OCI-M1 (cell line): ENCODE measurements at places on chromosomes 16 and 17.
A peak's percentile ranks its signal among the peaks of the same experiment; 100 is the strongest.

GRCh38 chr17:33914125-33914524, 341.0 kb upstream of the CCL2 start:
- peak; percentile 28 for DNase-seq

- no peak for DNase-seq
These were observed 7.9 kb downstream of the RMI2 start for GRCh38 chr16:11353158-11353557.

DNA sequence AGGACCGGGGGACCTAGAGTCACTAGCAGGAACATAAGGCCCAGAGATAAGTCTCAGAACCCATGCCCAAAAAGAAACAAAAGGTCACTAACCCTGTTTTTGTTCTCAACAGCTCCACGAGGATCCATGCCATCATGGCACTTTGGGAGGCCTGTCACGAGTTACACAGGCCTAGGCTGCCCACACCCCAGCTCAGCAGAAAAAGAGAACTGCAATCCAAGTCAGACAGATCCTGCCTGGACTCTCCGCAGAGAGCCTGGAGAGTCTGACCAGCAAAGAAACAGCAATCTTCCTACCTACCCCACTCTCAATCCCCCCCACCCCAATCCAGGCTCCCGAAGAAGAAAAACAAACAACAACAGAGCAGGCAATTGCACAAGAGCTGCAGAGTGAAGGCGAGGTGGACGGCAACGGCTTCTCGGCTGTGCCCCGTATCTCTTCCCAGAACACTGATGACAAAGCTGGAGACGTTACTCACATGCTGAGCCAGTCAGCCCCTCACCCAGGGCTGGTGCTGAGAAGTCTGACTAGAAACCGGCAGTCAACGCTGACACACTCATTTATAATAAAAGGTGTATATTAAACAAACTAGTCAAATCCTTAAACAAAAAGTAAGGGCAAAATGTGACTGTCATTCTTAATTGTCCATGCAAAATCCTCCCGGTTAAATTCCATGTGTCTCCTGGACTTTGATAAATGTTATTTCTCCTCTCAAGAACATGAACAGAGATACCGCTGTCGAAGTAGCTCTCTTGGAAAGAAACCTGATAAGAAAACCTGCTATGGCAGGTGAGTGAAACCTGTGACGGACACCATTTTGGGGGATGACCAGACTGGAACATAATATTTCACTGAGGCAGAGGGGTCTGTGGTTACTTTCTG, 89.3 kb downstream of the SMG6 start:
- peak; percentile 83 for DNase-seq

DNA sequence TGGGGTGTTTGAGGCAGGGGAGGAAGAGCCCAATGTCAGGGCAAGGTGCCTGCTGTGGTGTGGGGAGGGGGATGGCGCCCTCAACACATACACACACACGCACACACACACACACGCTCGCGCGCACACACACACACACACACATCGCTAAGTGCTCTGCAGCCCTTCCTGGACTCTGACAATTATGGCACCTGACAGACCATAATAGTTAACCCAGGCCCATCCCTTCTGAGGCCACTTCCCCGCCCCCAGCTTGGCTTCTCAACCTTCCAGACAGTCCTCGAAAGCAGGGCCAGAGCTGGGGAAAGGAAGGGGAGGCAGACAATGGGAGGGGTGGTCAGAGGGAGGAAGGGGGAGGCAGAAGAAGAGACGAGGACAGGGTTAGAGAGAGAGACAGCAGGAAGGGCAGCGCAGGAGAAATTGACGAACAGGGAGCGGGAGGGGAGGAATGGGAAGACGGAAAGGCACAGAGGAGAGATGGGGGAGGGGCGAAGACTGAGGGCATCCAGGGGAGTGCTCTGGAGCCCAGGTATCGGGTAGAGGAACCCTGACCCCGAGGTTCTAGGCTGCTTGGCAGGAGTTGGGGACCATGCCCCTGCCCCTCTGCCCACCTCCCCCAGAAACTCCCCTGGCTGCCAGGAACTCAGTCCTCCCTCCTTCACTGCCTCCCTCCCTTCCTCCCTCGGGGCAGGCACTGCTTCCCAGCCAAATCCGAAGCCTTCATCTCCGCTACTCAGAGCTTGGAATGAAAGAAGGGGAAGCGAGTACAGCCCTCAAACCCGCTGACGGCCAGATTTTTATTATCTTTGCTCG, 4.0 kb downstream of the SRCIN1 start:
- no peak for DNase-seq

DNA sequence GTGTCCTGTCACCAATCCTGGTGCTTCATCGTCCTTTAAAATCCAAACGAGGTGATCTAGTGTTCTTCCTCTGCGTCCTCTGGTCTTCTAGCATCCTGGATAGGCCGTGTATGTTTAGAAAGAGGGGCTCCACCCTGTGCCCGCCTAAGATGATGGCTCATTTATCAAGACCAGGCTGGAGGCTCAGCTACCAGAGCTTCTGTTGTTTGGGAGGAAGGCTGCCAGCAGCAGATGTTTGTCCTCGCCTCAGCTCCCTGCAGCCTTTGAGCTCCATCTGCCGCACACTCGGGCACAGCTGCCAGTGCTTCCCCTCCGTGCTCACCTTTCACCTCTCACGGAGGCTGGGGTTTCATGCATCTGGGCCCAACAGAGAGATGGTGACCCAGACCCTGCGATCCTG, 954.7 kb upstream of the RBFOX1 start:
- DNase-seq: no peak

DNA sequence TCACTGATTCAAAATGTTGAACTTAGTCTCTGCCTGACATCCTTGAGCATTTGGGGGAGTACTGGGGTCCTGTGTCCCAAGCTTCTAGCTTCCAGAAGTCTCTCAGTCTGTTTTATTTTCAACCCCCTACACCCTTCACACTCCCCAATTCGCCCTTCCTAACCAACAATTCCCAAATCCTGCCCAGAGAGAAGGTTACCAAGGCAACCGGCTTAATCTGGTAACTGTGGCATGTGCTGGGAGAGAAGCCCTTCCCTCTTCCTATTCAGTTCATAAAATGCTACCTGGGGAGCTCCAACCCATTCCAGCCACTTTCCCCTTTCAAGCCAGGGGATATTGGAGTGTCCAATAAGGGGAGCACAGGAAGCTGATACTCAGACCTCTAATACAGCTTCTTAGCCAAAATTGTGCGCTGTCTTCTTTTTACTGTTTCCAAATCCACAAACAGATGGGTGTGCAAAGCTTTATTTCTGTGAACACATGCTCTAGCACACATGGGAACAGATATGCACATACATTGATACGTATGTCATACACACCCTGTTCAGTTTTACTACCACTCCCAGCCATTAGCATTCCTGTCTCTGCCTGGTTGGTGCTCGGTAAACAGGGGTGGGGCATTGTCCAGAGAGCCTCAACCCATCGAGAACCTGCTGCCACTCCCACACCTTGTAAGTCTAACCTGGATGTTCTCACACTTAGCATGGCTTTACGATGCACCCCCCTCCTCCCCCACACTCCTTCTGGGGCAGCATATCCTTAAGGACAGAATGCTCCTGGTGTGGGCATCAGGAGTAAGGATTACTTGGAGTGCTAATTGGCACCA, 1.1 kb upstream of the RAPGEFL1 start:
- DNase-seq: no peak

DNA sequence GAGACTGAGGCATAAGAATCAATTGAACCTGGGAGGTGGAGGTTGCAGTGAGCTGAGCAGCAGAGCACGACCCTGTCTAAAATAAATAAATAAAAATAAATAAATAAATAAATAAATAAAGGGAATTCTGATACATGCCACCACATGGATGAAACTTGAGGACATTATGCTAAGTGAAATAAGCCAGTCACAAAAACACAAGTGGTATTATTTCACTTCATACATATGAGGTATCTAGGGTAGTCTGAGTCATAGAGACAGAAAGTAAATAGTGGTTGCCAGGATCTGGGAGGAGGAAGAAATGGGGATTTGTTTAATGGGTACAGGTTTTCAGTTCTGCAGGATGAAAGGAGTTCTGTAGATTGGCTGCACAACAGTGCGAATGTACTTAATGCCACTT, 16.3 kb downstream of the PIPOX start:
- no peak for DNase-seq

DNA sequence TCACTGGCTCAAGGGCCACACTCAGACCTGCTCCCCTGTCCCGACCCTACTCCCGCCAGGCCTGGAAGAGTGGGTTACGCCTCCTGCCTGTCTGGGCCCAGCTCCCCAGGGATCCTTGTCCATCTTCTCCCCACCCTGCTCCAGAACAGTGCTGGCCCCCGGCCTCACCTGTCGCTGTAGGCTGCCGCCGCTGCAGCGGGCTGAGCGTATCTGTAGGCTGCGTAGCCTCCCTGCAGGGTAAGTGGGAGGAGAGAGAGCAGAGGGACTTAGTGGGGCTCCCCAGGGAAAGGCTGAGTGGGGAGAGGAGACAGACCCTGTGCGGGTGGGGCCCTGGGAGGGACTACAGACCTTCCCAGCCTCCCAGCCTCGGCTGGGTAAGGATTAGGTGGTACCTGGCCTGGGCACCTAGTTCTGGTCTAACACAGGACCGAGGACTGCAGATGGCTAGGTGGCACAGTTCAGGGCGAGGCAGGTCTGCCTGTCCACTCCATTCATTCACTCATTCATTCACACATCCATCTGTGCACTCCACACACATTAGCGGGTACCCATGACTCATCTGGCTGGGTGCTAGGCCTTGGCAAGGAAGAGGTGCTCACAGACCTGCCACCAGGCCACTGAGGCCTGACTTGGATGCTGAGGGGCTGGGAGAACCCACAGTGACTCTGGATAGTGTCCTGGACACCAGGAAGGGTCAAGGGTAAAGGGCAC, 20.9 kb downstream of the ENGASE start:
- no peak for DNase-seq

DNA sequence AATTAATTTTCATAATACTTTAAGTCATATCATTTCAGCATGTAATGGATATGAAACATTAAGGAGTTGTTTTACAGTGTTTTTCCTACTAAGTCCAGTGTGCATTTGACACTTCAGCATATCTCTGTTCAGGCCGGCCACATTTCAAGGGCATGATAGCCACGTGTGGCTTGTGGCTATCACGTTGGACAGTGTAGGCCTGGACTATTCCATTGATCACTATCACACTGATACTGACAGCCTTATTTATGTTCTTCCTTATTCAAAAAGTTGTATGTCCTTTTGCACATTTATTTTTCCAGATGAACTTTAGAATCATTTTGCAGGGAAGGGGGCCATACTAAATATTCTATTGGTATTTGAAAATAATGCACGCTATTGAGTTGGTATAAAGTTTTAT, 39.0 kb downstream of the AKAP1 start:
- DNase-seq: peak; percentile 66

GRCh38 chr17:78675836-78676235, 98.6 kb upstream of the DNAH17 start:
- no peak for DNase-seq

DNA sequence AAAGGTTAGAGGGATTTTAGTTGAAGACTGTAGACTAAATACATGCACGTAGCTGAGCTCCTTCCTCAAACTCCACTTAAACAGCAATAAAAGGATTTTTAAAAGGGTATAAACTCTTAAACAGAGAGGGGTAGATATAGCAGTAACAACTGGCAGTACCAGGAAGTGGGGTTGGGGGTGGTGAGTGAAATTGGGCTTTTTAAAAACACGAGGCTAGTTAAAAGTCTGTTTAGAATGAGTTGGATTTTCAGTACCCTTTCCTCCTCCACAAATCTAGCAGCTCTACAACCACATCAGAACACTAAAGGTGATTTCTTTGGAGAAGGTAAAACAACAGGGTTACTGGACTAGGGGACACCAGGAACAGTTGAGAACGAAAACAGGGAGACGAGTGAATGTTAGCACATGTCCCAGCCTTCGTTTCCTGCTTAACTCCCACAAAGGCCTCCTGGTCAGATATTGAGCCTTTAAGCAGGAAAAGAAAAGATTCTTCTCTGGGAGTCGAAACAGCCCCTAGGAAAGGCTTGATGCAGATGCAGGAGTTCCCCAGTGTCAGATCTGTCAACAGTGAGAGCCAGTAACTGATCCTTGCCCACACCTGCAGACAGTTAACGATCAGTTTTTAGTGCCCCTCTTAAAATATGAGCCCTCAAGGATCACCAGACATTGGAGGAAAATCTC, 13.8 kb downstream of the NETO2 start:
- no peak for DNase-seq

GRCh38 chr17:73301369-73301768, 10.4 kb downstream of the CDC42EP4 start:
- no peak for DNase-seq

DNA sequence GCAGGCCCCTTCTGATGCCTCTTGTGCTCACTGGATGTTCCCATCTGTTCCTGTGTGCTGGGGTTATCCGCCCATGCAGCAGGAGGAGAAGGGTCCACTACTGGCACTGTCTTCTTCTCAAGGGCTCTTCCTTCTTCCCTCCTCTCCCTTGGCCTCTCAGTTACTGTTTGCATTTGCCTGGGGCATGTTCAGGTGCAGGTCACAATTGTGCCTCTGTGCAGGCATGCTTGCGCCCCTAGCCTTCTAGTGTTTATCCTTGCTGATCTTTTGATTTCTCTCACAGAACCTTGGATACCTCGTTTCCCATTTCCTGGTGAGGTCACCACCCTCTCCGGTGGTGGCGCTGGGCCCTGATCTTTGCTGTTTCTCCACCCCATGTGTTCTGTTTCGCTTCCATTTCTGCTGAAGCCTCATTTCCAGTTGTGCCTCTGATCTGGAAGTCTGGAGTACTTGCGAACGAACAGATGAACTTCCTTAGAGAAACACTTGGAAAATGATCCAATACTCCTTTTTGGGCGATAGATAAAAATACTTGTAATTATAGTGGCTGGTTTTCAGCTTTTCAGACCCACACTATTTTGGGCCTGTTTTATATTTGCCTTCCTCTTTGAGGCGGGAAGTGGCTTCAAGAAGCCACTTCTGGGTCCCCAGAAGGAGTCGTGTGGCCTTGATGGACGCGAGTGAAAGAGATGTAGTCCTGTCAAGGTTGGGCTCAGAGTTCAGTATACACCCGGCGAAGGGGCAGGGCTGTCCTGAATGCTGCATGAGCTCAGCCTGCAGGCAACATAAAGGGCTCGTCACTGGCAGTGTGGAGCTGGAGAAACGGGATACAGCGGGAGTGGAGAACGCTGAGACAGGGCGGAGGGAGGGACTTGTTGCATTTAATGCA, 312.9 kb downstream of the SNX29 start:
- DNase-seq: no peak

- no peak for DNase-seq
These were observed 410.7 kb downstream of the TMEM114 start for GRCh38 chr16:8179615-8180014.

- no peak for DNase-seq
These were observed 89.2 kb downstream of the ABR start for GRCh38 chr17:1090465-1091189.
